ENCODE measurements at places on chromosomes 7 and 10. TPM values are rescaled to one million over a fixed set of nuclear protein-coding genes. Genes with fewer than 3 reads are reported as not detected.

GRCh38 chr7:121529003-121529402 is 132.9 kb upstream of the FAM3C start:
- no peak for DNase-seq

DNA sequence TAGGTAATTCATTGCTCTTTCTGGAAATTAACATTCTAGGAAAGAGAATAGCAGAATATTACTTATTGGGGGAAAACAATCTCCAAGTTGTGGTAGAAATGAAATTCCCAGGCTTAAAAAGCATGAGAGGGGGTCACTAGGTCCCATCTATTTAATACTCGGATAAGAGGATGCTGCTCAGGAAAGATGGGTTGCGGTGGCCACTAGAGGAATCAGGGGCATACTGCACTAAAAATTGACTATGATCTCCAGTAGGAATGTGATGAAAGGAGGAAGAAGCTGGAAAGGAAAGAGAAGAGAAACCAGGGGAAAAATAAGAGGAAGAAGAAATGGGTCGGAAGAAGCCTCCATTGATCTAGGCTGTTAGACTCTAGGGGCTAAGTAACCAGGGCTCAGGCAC is 192.8 kb downstream of the GPAM start:
- DNase-seq = no peak

DNA sequence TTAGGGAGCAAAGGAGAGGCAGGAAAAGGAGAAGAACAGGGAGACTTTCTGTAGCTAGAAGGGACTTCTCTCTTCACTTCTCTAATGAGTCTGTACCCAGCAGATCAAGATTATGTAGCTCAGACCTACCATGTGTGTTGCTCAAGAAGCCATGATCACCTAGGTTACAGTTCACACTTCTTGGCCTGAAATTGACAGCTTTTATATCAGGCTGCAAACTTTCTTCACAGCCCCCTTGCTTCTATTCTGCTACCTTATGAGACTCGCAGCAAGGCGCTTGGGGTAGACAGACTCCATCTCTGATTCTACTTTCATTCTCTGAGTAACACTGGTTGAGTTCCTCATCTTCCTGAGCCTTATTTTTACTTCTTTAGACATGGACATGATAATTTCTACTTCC is 19.6 kb upstream of the GIMAP2 start:
- no peak for DNase-seq

DNA sequence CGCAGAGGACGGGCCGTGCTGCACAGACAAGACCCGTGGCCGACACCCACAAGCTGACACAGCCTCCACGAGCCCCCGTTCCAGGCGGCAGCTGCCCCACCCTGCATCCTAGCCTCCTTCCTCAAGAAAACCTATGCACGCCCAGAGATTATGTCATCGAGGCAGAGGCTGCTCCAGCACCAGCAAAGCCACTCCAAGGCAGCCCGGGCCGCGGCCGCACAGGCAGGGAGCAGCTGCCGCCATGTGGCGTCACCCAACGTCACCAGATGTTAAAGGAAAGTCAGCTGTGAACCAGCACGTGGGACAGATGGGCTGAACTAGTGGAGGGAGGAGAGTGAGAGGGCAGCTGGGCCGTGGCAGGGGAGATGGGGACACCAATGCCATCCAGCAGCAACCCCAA is 59.8 kb downstream of the STK32C start:
- DNase-seq = no peak

- DNase-seq = no peak
Observed at GRCh38 chr7:23539494-23539907, 7.7 kb upstream of the TRA2A start.

DNA sequence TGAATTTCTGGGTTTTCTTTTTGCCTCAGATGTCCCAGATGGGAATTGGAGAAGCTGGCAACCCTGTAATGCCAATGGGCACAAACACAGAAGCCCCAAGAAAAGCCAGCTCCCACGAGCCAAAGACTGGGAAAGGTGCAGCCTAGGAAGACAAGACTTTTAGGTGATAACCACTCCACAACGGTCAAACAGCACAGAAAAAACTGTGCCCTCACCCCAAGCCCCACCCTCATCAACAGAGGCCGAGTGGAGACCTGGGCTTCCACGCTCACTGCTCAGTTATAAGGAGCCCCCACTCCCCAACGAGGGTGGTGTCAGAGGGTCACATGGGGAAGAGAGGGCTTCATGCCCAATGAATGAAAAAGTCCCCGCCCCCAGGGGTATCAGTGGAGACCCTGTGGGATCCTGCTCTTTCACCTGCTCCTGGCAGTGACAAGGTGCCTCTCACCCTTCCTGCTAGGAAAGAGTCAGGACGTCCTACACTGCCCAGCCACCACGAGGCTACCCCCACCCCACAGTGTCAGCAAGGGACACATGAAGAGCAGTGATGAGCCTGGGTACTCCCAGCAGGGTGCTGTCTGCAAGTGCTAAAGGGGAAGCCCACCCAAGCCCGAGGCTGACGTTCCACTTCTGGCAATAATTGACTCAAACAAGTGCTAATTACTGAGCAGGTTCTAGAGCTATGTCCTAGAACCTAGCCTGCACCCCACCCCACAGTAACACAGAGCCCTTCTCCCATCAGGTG is 8.3 kb downstream of the TMEM273 start:
- DNase-seq = no peak

DNA sequence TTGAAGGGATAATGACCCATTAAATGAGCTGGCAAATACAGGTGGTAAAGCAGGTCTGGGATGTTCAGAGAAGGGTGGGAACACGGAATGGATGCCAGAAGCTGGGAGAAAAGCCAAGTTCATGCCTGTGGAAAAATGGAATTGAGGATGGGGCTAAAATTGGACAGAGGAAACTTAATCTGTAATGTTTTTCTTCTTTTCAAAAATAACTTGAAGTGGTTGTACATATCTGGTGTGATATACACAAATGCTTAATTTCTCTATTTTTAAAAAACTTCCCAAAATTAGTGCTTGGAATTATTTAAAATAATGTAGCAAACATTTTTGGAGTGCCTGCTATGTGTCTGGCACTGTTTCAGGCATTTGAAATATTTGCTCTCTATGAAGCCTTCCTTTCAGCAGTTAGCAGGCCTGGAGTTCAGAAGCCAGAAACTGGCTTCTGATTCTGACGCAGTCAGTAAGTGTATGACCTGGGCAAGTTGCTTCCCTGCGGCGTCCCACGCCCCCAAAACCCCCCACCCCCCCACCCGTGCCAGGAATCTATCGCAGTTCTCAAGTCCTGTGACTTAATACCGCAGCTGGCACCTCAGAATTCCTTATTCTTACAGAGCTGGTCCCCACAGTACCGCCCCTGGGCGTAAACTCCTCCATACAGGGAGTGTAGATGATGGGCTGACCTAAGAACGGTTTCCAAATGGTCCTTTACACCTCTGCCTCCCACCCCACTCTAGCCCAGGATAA is 828 bp upstream of the MALSU1 start:
- no peak for DNase-seq

NKX1-2 gene
- not detected for total RNA-seq

SLC16A9 gene
- 1.0 TPM for total RNA-seq

OR9A2 gene
- not detected for total RNA-seq

EXOSC1 gene
- total RNA-seq = 58.0 TPM
